RWPE2 (cell line): ENCODE measurements at places on chromosomes 6 and 20.

DNA sequence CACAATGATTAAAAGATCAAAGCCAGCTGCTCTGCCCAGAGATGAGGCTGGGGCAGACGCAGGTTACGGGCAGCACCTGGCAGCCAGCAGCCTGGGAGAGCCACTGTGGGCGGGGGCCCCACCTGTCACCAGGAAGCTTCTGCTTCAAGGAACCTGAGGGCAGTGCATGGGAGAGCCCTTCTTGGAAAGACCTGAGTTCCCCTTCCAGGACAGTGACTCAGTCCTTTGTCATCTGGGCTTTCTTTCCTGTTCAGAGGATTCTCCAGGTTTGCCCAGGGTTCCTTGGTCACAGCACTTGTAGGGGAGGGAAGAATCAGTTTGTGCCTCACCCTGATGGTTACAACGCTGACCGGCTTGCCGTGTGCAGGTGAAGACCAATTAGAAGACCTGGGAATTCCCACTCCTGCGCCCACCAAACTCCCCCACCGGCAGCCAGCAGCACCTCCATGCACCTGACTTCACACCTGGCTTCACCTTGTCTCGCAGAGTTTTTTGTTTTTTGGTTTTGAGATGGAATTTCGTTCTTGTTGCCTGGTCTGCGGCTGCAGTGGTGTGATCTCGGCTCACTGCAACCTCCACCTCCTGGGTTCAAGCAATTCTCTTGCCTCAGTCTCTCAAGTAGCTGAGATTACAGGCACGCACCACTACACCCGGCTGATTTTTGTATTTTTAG is 2.0 kb downstream of the ZBP1 start:
- H3K27ac ChIP-seq = no peak overlapping the region
- DNase-seq = peak; percentile 91
- H3K4me3 ChIP-seq = no peak overlapping the region

DNA sequence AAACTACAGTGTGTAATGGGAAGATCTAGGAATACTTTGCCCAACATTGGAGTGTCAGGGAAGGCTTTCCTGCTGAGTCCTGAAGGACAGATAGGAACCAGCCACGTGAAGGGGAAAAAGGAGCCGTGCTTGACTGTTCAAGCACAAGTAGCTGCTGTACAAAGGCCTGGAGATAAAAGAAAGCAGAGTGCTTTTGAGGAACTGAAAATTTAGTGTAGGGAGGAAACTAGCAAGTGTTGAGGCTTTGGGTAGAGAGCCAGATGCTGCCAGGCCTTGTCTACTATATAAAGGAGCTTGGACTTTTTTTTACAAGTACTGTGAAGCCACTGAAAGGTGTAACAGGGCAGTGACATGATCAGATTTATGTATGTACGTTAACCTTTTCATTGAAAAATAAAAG is 39.0 kb downstream of the DSE start:
- peaks cover 14% of the 10 kb centered on the region for H3K36me3 ChIP-seq
- no peak overlapping the region for H3K4me3 ChIP-seq
- no peak overlapping the region for H3K27ac ChIP-seq
- no peaks in the 10 kb centered on the region for H3K27me3 ChIP-seq
- no peak for DNase-seq
- H3K4me1 ChIP-seq = peaks cover 16% of the 10 kb centered on the region

DNA sequence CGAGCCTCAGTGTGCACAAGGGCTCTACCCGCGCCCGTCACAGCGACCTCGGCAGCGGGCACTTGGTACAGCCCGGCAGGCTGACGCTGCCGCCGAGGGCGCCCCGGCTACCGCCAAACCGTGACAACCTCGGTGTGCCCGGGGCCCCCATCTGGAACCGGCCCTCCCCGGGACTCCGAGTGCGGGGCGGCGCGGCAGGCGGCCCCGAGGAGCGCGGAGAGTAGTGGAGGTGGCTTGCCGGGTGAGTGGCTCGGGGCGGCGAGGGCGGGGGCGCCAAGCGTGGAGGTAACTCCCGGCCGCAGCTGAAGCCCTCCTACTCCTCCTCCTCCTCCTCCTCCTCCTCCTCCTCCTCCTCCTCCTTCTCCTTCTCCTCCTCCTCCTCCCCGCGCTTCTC is at the start of gene ISM1:
Gene ISM1 (plus strand): TSS at position 371 of the 394 bp plus-strand sequence. CDS start 503 bp downstream, outside the sequence.
- DNase-seq = no peak
- no peaks in the 10 kb centered on the region for H3K4me1 ChIP-seq
- H3K36me3 ChIP-seq = no peaks in the 10 kb centered on the region
- H3K4me3 ChIP-seq = peak within 1 kb of the TSS; percentile 72
- H3K27ac ChIP-seq = no peak within 1 kb of the TSS

- H3K27ac ChIP-seq = no peak overlapping the region
- no peak overlapping the region for H3K4me3 ChIP-seq
- no peaks in the 10 kb centered on the region for H3K36me3 ChIP-seq
- no peaks in the 10 kb centered on the region for H3K4me1 ChIP-seq
- no peaks in the 10 kb centered on the region for H3K27me3 ChIP-seq
- DNase-seq = no peak
Measured at GRCh38 chr6:146041282-146041681, 12.4 kb downstream of the GRM1 start.

- no peak overlapping the region for H3K27ac ChIP-seq
- no peak overlapping the region for H3K4me3 ChIP-seq
- H3K4me1 ChIP-seq = peaks cover 6% of the 10 kb centered on the region
- H3K36me3 ChIP-seq = no peaks in the 10 kb centered on the region
- H3K27me3 ChIP-seq = no peaks in the 10 kb centered on the region
Measured at GRCh38 chr6:84524636-84525035, 239.8 kb downstream of the TBX18 start.

GRCh38 chr6:37177077-37177934 is 7.4 kb downstream of the PIM1 start:
- H3K27ac ChIP-seq = no peak overlapping the region
- peaks cover 3% of the 10 kb centered on the region for H3K4me1 ChIP-seq
- no peak overlapping the region for H3K4me3 ChIP-seq
- no peaks in the 10 kb centered on the region for H3K27me3 ChIP-seq
